Left renal cortex interstitium (tissue), 4 donors: ENCODE measurements at places on chromosomes 16 and 17.

GRCh38 chr17:43411369-43411677 is 12.5 kb downstream of the ARL4D start:
- no peak for DNase-seq

DNA sequence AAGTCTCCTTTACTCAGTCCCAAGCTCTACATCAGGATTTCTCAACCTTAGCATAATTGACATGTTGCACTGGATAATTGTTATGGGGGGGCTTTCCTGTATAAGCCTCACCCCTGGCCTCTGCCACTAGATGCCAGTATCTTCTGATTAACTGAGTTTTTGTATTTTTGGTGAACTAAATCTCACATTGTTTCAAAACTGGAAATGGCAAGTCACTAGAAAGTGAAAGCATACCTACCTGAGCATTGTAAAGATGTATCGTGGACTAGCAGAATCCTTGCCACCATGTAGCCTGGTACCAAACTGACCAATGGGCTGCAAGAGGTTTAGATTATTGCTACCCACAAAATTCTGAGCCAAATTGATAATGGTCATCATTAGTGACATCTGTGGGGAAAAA is 15.0 kb downstream of the TOP2A start:
- no peak for DNase-seq

DNA sequence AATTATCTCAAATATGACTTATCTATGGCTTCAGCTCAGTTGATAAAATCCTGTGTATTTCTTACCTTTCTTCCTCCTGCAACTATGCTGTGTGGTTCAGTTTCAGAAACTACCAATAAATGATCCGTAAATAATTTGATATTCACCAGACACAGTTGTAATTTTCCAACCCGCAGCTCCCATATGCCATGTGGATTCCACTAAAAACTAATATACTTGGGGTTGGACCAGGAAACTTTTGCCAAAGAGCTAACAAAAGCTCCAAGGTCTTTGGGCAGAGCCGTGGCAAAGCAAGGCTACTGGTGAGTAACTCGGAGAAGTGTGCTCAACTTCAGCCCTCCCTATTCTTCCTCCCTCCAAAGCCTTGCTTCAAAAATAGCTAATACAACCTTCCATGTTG is 2.3 kb upstream of the CHST6 start:
- no peak for DNase-seq

GRCh38 chr16:81491541-81492188 is 47.1 kb downstream of the CMIP start:
- DNase-seq: no peak

GRCh38 chr16:69830534-69831211 is 68.5 kb downstream of the WWP2 start:
- no peak for DNase-seq

DNA sequence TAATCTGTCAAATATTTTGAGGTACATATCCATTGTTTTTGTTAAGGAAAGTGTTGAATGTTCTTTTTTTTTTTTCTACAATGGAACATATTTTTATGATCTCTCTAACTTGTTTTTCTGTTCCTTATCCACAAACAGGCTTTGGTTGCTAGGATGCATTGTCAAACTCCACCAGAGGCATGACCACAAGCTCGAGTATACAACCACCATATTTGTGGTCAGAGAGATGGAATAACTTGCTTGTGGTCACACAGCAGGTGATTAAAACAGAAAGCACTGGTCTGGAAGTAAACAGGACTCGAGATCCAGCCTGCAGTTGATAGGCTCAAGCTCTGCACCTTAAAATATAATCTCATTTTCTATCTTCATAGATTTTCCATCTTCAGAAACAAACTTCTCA is 105.8 kb upstream of the ADAMTS18 start:
- no peak for DNase-seq

DNA sequence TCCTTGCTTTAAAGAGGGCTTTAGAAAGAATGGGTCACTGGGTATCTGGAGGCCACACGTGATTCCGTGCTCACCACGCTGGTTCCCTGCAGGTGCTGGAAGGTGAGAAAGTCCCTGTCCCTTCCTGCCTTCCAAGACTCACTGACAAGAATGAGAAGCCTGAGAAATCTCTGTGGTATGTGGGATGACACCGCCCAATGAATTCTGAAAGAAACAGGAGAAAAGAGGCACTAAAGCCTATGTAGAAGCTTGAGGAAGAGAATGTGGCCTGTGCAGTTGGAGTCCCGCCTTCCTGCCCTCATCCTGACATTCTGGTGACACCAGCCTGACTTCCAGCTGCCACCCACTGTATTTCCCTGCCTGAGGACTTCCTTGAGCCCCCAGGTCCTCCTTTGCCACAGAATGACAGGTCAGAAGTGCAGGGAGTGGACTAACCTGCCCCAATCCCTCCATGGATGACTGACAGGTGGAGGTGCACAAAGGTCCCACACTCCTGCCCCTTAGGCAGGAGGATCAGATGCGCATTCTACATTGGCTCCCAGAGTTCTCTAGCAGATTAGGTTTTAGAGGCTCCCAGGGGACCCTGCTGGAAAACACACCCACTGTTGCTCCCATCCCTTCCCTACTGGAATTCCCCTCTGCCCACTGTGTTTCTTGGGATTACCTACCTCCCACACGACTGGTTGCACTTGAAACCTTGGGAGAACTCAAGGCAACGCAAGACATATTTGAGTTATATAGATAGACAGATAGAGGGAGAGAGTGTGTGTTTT is 38.6 kb upstream of the TENT4B start:
- DNase-seq: no peak

DNA sequence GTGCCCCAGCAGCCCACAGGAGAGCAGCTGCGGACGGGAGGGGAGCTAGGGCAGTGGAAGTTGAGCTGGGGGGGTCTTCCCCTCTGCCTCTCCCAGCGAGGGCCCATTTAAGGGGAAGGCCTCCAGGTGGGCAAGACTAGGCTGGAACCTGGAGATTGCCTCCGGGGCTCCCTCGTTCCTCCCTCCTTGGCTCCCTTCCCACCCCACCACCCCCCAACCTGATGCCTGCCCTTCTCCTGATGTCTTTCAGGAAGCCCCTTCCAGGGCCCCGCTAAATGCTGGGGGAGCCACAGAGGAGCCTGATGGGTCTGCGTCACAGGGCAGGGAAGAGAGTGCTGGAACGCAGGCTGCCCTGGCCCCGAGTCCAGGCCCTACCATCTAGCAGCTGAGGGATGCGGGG is 16.7 kb downstream of the ADGRG1 start:
- DNase-seq: no peak

- no peak for DNase-seq
These were observed 18.7 kb upstream of the OR3A1 start for GRCh38 chr17:3316836-3317235.

GRCh38 chr16:626787-627453 is 3.9 kb upstream of the WFIKKN1 start:
- no peak for DNase-seq

DNA sequence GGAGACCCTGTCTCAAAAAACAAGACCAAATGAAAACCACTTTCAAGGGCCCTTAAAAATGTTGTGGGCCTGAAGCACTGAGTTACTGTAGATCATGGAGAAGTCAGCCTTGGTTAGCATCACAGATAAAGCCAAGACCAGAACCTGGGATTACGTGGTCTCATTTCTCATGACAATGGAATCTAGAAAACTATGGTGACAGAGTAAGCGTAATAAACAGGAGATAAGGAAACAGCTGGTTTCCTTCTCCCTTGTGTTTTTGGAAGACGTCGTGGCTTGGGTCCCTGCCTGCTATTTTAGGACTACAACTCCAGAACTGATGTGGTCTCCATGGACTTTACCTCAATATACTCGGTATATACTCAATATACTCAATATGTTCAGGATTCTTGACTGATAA is 180.7 kb upstream of the ZFHX3 start:
- DNase-seq: no peak

DNA sequence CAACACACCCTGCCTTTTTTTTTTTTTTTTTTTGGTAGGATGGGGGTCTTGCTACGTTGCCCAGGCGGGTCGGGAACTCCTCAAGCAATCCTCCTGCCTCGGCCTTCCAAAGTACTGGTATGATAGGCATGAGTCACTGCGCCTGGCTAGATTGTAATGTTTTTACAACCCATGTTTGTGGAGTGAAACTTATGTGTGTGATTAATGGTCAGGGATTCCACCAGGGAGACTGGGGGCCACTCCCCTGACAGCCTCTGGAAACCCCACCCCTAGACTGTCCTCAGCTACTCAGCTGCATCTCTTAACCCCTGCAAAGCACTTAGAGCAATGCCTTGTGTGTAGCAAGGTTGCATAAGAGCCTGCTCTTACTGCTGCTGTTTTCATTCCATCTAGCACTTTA is 220.5 kb downstream of the PARN start:
- no peak for DNase-seq

- no peak for DNase-seq
These were observed 163.7 kb downstream of the CYB561 start for GRCh38 chr17:63282455-63282854.

DNA sequence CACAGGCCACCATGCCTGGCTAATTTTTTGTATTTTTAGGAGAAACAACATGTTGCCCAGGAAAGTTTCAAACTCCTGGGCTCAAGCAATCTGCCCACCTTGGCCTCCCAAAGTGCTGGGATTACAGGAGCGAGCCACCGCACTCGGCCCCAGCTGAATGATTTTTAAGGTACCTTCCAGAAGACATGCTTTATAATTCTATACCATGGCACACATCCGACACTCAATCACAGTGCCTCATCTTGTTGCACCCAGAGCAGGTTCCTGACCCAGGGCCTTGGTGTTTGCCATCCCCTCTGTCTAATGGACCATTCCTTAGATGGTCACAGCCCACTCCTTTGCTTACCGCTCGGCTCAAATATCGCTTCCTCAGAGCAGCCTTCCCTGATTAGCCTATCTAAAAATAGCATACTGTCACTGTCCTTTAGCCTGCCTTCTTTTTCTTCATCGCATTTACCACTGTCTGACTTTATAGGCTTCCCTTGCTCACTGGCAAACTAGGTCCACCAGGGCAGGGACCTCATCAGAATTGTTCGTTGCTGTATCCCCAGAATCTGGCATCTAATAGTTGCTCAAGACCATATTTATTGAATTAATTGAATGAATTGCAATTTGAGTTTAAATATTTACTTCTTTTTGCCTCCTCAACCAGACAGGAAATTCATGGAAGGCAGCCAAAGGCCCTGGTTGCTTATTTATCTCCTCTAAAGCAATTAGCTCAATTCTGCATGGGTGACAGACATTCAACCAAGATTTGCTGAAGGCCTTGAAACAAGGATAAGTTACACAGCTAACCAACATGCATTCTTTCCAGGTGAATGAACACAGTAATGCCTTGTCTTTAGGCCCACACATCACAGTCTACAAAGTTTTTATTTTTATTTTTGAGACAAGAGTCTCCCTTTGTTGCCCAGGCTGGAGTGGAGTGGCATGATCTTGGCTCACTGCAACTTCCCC is 6.3 kb upstream of the TENT4B start:
- DNase-seq: no peak

GRCh38 chr16:88454523-88454947 is 1.5 kb downstream of the ZFPM1 start:
- no peak for DNase-seq

DNA sequence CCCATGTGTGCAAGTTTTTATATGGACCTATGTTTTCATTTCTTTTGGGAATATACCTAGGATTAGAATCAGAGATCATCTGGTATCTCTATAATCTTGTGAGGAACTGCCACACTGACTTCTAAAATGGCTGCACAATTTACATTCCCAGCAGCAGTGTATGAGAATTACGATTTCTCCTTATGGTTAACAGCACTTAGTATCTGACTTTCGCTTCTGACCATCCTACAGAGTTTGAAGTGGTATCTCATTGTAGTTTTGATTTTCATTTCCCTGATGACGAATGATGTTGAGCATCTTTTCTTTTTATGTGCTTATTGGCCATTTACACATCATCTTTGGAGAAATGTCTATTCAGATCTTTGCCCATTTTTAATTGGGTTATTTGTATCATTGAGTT is 10.0 kb downstream of the C16orf96 start:
- DNase-seq: no peak

- DNase-seq: no peak
These were observed 2.8 kb upstream of the XAF1 start for GRCh38 chr17:6753006-6753445.

- no peak for DNase-seq
These were observed 92.1 kb upstream of the GSE1 start for GRCh38 chr16:85520853-85521521.

DNA sequence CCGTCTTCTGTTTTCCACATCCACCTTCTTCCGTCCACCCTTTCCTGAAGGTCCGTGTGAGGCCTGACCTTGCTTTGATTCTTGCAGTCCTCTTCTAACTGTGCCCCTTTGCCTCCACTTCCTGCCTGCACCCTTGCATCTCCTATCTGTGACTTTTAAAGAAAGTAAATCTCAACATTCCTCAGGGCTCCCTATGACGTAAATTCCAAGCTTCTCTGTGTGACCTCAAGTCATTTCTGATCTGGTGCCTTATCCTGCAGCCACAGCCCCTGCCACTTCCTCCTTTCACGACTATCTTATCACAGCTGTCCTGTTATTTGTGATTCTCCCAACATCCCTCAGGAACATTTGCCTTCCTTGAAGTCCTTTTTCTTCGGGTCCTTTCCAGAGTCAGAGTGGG is 520.5 kb downstream of the CDH13 start:
- no peak for DNase-seq

DNA sequence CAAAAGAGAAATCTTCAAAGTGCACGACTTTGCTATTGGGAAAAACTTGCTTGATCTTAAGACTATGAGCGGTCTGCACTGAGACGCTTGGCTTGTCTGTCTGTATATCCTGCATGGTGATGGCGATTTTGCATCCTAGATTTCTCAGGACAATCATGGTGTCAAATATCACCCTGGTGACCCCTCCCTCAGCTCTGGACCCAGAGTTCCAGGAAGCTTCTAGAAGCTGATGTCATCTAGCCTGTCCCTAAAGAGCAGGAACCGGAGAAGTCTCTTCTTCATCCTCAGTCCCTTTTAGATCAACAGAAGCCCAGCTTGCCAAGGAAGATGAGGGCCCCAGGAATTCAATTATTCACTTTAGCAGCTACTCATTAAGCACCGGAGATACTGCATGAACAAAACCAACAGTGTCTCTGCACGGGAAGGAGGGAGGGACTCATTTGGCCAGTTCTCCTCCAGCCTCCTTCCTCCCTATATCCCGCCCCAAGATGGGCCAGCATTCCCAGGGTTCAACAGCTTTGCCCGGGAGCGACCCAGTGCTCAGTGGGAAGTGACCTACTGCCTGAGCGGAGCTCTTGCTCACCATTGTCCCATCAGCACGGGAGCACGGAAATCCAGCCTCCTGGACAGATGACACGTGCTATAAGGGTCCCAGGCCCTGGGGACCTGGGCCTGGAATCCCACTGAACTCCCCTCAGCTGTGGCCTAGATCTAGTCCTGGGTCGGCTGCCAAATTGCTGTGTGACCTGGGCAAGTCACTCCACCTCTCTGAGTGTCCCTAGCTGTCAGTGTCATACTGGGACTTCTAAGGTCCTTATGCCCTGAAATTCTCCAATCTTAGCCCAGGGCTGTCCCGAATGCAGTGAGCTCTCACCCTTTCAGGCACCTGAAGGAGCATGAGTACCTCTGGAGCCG is 3.8 kb downstream of the EMP2 start:
- no peak for DNase-seq
